ENCODE measurements at places on chromosomes 5 and 9. TPM values are rescaled to one million over a fixed set of nuclear protein-coding genes. Genes with fewer than 3 reads are reported as not detected.

SAPCD2 gene
- total RNA-seq = 0.42 TPM

INSL6 gene
- total RNA-seq = not detected

RNF145 gene
- total RNA-seq = 77.9 TPM

CEP72 gene
- total RNA-seq = 2.0 TPM

CER1 gene
- total RNA-seq = not detected

PRR16 gene
- 3.3 TPM for total RNA-seq

HK3 gene
- 41.1 TPM for total RNA-seq

EQTN gene
- not detected for total RNA-seq

PTGDS gene
- 249 TPM for total RNA-seq

ENTREP1 gene
- total RNA-seq = 3.9 TPM

All from mesenteric fat pad (tissue), 1 donor.